Activated CD4-positive, alpha-beta T cell treated with anti-CD3 and anti-CD28 coated beads, Interleukin-2, amount 10 ng/mL, durations not matched to agents 24 days and 14 days (primary cell): ENCODE measurements at places on chromosomes 2 and 18. TPM values are rescaled to one million over a fixed set of nuclear protein-coding genes. Genes with fewer than 3 reads are reported as not detected.

SCN9A gene
- not detected in 2 replicates for total RNA-seq

ABHD1 gene
- 0.23 and 0.28 TPM in 2 replicates for total RNA-seq

DOK6 gene
- total RNA-seq: not detected in 2 replicates

ADRA2B gene
- total RNA-seq: 0.21 TPM in 2 replicates

VIT gene
- total RNA-seq: not detected in 2 replicates

ITGA4 gene
- total RNA-seq: 106 and 109 TPM in 2 replicates

WNT10A gene
- 0.12 and 0.28 TPM in 2 replicates for total RNA-seq

GRCh38 chr2:5915881-5916310, 223.7 kb downstream of the SOX11 start:
- H3K27ac ChIP-seq: no peak overlapping the region
- H3K36me3 ChIP-seq: no peaks in the 10 kb centered on the region
- no peaks in the 10 kb centered on the region for H3K4me1 ChIP-seq
- no peak overlapping the region for H3K4me3 ChIP-seq
- peak; percentile 59 for DNase-seq
- H3K27me3 ChIP-seq: no peaks in the 10 kb centered on the region

GRCh38 chr18:32302806-32303205, 113.0 kb downstream of the MEP1B start:
- H3K36me3 ChIP-seq: no peaks in the 10 kb centered on the region
- no peak overlapping the region for H3K4me3 ChIP-seq
- DNase-seq: no peak
- H3K27me3 ChIP-seq: no peaks in the 10 kb centered on the region
- no peaks in the 10 kb centered on the region for H3K4me1 ChIP-seq

DNA sequence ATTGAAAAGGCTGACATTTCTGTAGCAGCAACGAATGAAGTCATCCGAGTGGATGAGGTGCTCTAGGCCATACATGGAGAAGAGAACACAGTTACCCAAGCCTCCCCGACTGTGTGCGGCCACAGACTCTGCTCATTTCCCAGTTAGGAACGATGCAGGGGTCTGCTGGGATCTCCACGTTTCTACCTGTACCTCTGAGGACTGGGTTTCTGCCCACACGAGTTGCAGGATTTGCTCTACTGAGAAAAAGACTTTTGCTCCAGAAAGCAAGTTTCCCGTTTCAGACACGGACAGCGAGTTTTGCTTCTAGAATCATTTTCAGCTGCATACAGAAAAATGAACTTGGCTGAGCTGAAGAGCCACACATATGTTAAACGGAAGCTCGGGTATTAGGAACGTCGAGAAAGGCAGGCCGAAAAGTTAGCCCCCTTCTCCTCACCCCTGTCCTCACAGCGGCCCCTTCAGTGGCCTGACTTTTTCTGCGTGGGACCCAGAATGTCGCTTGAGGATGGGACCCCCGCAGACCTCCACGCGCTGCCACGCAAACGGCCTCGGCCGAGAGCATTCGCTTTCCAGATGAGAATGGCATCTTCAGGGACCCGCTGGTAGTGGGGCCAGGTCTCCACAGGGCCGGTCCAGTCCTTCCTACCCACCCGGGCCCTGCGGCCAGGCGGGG, 582 bp upstream of the RAB31 start:
- no peak for DNase-seq
- peak overlapping the region; percentile 40 for H3K4me3 ChIP-seq
- no peak overlapping the region for H3K27ac ChIP-seq
- peaks cover 20% of the 10 kb centered on the region for H3K4me1 ChIP-seq
- peaks cover 75% of the 10 kb centered on the region for H3K27me3 ChIP-seq
- no peaks in the 10 kb centered on the region for H3K36me3 ChIP-seq

- no peaks in the 10 kb centered on the region for H3K27me3 ChIP-seq
- H3K36me3 ChIP-seq: no peaks in the 10 kb centered on the region
- no peak overlapping the region for H3K4me3 ChIP-seq
- H3K4me1 ChIP-seq: peaks cover 4% of the 10 kb centered on the region
- H3K27ac ChIP-seq: peak overlapping the region; percentile 45
Observed at GRCh38 chr2:212727751-212728150, 189.1 kb upstream of the ERBB4 start.

DNA sequence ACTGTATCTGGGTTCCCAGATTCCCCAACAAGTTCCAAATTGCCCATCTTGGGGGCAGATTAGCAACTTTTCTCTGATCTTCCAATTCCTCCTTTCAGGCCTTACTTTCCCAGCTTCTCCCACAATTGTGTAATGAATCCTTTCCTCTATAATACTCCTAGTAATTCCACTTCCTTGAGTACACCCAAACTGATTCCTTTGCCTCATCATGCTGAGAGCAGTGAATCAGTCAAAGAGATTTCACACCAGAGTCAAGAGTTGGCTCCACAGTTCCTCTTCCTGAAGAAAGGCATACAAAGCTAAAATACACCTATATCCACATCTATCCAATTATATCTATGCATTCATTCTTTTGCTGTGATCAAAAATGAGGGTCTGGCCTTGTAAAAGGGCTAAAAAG, 28.6 kb upstream of the DAPL1 start:
- peaks cover 8% of the 10 kb centered on the region for H3K27me3 ChIP-seq
- no peak for DNase-seq
- H3K4me3 ChIP-seq: no peak overlapping the region
- no peaks in the 10 kb centered on the region for H3K36me3 ChIP-seq

DNA sequence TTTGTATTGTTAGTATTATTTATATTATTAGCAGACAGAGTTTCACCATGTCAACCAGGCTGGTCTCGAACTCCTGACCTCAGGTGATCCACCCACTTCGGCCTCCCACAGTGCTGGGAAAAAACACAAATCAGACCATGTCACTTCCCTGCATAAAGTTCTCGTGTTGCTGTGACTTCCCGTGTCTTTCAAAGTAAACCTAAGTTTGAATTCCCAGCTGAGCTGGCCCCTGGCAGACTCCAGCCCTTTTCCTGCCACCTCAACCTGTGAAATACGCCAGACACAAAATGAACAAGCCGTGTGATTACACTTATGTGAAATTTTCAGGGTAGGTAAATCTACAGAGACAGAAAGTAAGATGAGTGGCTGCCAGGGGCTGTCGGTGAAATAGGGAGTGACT, 7.9 kb downstream of the BOK start:
- H3K27me3 ChIP-seq: no peaks in the 10 kb centered on the region
- no peak for DNase-seq
- H3K4me1 ChIP-seq: no peaks in the 10 kb centered on the region
- H3K27ac ChIP-seq: no peak overlapping the region
- no peaks in the 10 kb centered on the region for H3K36me3 ChIP-seq

- H3K4me3 ChIP-seq: no peak overlapping the region
- no peaks in the 10 kb centered on the region for H3K27me3 ChIP-seq
- H3K4me1 ChIP-seq: peaks cover 19% of the 10 kb centered on the region
Observed at GRCh38 chr2:239307921-239308613, 92.8 kb downstream of the HDAC4 start.

GRCh38 chr2:57450170-57450569, 596.4 kb upstream of the VRK2 start:
- H3K4me3 ChIP-seq: no peak overlapping the region
- no peak overlapping the region for H3K27ac ChIP-seq
- no peaks in the 10 kb centered on the region for H3K36me3 ChIP-seq
- DNase-seq: no peak
- H3K27me3 ChIP-seq: no peaks in the 10 kb centered on the region

DNA sequence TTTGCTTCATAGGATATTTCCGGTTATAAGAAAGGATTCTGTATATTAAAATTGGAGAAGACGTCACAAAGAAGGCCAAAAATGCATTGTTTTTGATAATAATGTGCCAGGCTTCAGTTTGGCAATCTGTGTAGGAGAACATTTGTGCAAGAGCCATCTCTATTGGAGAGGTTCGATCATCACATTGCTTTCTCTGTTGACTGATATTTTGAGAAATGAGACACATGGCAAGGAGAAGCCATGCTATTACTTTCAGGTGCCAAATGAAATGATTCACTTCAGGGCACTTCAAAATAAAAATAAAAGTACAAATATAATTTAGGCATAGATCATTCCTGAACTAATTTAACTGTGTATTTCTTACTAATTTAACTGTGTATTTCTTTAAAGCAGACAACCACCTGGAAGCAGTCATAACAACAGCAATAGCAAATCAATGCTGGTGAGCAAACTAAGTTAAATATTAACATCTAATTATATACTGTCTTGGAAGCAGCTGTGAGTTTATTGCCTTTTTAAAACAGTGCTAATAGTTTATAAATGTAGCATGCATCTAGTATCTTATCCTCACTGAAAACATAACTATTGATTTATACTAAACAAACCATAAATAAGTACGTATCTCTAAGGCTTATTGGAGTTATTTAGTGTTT, 50.2 kb upstream of the CHST9 start:
- no peak overlapping the region for H3K4me3 ChIP-seq
- no peaks in the 10 kb centered on the region for H3K4me1 ChIP-seq
- H3K36me3 ChIP-seq: no peaks in the 10 kb centered on the region
- H3K27me3 ChIP-seq: no peaks in the 10 kb centered on the region

DNA sequence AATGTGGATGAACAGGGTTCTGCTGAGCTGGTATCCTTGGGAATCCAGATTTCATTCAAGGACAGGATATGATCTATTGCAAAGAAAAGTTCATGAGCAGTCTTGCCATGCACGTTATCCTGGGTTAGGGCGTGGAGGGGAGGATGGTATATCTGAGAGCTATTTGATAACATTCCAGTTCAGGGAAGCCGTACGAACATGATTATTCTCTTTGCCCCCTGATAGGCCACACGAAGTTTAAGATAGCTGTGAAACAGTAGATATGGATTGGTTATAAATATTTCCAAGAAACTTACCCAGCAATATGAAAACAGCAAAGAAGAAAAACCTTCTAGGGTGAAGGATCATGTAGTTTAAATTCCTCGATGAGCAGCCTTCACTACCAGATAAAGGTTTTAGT, 171.9 kb downstream of the LTBP1 start:
- H3K4me3 ChIP-seq: no peak overlapping the region
- no peak for DNase-seq
- H3K27me3 ChIP-seq: peaks cover 7% of the 10 kb centered on the region
- no peak overlapping the region for H3K27ac ChIP-seq
- no peaks in the 10 kb centered on the region for H3K36me3 ChIP-seq

DNA sequence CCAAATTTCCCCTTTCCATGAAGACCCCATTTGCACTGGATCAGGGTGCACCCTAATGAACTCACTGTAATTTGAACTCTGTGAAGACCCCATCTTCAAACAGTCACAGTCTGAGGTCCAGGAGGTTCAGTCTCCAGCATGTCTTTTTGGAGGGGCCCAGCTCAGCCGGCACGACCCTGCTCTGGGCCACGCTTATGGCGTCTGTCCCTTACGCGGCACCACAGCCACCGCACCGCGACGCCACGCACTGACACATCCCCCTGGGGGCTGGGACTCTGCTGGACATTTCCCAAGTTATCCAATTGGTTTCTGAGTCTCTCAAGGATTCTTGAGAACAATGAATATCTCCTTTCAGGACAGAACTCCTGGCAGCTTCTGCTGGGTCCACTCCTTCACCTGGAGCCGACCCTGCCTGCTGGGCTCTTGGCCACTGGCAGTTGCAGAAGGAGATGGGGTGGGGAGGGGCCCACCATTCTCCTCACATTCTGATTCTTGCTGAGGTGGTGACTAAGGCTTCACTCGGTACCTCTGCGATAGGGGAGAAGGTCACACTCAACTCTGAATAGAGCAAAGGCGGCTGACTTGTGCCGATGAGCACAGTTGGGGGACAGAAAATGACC, 124.0 kb downstream of the RTP5 start:
- H3K4me1 ChIP-seq: no peaks in the 10 kb centered on the region
- no peak overlapping the region for H3K4me3 ChIP-seq
- no peak overlapping the region for H3K27ac ChIP-seq
- no peaks in the 10 kb centered on the region for H3K27me3 ChIP-seq
- no peaks in the 10 kb centered on the region for H3K36me3 ChIP-seq

DNA sequence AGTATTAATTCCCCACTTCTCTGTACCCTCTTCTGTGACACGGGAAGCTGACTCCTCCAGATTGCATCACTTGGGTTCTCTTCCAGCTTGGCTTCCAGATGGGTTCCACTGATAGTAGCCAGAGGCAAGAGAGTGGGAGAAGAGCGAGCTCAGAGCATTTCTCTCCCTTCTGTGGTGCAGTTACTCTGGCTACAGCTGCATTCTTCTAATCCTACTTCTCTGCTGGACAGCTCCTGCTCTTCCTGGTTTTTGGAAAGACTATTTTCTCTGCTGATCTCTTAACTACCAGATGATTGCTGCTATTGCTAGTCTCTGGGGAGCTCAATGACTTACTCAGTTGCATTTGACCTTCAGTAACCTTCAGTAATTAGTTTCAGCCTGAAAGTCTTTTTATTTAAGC, 187.5 kb upstream of the MAP2 start:
- no peaks in the 10 kb centered on the region for H3K27me3 ChIP-seq
- H3K36me3 ChIP-seq: no peaks in the 10 kb centered on the region
- H3K4me1 ChIP-seq: no peaks in the 10 kb centered on the region
- no peak overlapping the region for H3K27ac ChIP-seq
- no peak overlapping the region for H3K4me3 ChIP-seq

- peaks cover 2% of the 10 kb centered on the region for H3K4me1 ChIP-seq
- H3K27ac ChIP-seq: no peak overlapping the region
- no peak overlapping the region for H3K4me3 ChIP-seq
Observed at GRCh38 chr2:222440673-222441422, 16.5 kb downstream of the SGPP2 start.

GRCh38 chr2:1989216-1989615, 244.9 kb upstream of the PXDN start:
- no peak overlapping the region for H3K4me3 ChIP-seq
- peaks cover 22% of the 10 kb centered on the region for H3K27me3 ChIP-seq
- no peak overlapping the region for H3K27ac ChIP-seq

DNA sequence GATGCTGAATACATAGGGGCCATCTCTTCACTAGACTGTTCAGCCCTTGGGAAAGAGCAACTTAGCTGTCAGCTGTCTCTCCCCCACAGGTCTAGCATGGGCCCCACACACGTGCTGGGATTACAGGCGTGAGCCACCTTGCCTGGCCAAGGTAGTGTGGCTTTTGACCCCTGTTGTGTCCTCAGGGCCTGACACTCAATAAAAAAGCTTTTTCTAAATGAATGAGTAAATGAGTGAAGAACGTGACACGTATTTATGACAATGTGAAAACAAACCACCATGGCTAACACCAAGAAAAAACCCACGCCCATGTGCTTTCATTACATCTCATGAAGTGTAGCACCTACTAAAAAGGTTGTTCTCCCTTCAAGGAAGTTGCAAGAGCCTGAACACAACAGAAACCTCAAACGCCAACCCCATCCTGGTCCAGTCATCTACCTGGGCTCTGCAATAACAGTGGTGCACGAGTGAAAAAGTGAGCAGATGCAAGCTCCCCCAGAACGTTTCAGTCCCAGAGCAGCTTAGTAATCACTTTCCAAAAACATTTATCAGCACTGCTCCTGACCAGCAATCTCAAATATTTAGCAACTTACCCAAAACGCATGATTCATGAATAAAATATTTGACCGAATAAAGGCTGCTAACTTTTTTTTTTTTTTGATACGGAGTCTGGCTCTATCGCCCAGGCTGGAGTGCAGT, 3.4 kb downstream of the WDFY1 start:
- H3K27me3 ChIP-seq: no peaks in the 10 kb centered on the region
- peak; percentile 89 for DNase-seq
- peak overlapping the region; percentile 76 for H3K4me3 ChIP-seq
- H3K27ac ChIP-seq: peak overlapping the region; percentile 90

- H3K36me3 ChIP-seq: no peaks in the 10 kb centered on the region
- H3K27ac ChIP-seq: no peak overlapping the region
- no peaks in the 10 kb centered on the region for H3K27me3 ChIP-seq
- no peaks in the 10 kb centered on the region for H3K4me1 ChIP-seq
Observed at GRCh38 chr2:21131861-21132260, 8.1 kb downstream of the TDRD15 start.

GRCh38 chr18:78762753-78763152, 216.9 kb upstream of the SALL3 start:
- no peaks in the 10 kb centered on the region for H3K27me3 ChIP-seq
- H3K4me3 ChIP-seq: no peak overlapping the region
- H3K27ac ChIP-seq: no peak overlapping the region
- DNase-seq: no peak
- no peaks in the 10 kb centered on the region for H3K4me1 ChIP-seq
